ENCODE measurements at places on chromosomes 16 and 17. TPM values are rescaled to one million over a fixed set of nuclear protein-coding genes. Genes with fewer than 3 reads are reported as not detected.

Gene RAB34
- total RNA-seq: 133 TPM

Gene NKD1
- under 0.01 TPM for total RNA-seq

Gene SPNS3
- not detected for total RNA-seq

Gene CBFA2T3
- not detected for total RNA-seq

Gene IGFALS
- total RNA-seq: not detected

Gene TBX4
- 0.89 TPM for total RNA-seq

Gene TBC1D3I
- not detected for total RNA-seq

Gene CCDC92B
- not detected for total RNA-seq

Gene RNFT1
- total RNA-seq: 22.0 TPM

Gene STH
- total RNA-seq: not detected

Data from smooth muscle cell of the umbilical artery (primary cell).